Left renal pelvis (tissue), 4 donors: ENCODE measurements at places on chromosomes 2 and 18.

DNA sequence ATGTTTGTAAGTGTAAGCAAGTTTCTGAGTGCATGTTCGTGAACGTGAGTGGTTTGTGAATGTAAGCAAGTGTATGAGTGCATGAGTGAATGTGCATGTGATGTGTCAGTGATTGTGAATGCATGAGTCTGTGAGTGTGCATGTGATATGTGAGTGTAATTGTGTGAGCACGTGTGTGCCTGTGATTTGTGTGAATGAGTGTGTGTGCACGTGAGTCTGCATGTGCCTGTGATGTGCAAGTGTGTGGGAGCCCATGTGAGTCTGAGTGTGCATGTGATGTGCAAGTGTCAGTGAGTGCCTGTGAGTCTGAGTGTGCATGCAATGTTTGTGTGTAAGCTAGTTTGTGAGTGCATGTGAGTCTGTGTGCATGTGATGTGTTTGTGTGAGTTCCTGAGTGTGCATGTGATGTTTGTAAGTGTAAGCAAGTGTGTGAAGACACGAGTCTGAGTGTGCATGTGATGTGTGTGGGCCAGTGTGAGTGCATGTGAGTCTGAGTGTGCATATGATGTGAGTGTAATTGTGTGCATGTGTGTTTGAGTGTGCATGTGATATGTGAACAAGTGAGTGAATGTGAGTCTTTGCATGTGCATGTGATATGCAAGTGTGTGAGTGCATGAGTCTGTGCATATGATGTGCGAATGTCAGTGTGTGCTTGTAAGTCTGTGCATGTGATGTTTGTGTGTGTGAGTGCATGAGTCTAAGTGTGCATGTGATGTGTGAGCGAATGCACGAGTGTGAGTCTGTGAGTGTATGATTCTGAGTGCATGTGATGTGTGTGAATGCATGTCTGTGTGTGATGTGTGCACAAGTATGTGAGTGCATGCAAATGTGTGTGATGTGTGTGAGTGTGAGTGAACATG is 45.1 kb downstream of the COPS8 start:
- DNase-seq, result no peak

GRCh38 chr2:237685408-237685807 is 58.0 kb downstream of the LRRFIP1 start:
- no peak for DNase-seq

DNA sequence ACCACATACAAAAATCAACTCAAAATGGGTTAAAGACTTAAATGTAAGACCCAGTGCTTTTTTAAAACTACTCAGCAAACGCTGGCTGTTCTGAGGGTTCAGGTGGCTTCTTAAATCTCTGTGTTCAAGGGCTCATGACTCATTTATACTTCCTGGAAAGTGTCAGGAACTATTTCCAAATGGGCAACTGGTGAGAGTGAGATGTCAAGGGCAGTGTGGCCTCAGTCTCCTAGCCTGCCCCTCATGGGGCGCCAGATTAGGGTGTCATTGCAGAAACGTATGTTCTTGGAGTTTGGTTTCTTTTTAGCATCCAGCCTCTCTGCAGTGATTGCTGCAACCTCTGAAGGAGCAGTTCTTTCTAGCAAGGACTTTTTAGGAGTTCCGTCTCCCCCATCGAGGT is 485.4 kb downstream of the TNS1 start:
- DNase-seq, result no peak

DNA sequence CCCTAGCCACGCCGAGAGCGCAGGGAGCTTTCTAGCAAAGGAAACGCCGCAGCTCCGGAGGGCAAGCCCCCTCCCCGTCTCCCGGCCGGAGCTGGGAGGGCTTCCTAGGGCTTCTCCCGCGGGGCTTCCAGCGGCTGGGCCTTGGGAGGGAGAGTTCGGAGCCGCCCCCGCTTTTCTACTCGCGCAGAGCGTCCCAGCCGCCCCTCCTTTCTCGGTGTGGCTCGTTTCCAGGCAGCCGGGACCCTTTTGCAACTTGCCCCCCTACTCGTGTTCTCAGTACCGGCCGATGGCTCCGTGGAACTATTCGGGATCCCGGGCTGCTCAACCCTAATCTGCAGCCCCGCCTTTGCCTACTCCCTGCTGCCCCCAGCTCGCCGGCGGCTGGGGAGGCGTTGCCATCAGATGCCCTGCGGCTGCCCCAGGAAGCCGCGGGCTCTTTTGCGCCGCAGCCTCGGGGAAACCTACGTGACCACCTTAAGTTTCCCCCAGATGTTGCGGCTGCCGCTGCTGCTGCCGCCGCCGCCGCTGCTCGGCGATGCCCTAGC is 1.5 kb upstream of the NR4A2 start:
- no peak for DNase-seq

DNA sequence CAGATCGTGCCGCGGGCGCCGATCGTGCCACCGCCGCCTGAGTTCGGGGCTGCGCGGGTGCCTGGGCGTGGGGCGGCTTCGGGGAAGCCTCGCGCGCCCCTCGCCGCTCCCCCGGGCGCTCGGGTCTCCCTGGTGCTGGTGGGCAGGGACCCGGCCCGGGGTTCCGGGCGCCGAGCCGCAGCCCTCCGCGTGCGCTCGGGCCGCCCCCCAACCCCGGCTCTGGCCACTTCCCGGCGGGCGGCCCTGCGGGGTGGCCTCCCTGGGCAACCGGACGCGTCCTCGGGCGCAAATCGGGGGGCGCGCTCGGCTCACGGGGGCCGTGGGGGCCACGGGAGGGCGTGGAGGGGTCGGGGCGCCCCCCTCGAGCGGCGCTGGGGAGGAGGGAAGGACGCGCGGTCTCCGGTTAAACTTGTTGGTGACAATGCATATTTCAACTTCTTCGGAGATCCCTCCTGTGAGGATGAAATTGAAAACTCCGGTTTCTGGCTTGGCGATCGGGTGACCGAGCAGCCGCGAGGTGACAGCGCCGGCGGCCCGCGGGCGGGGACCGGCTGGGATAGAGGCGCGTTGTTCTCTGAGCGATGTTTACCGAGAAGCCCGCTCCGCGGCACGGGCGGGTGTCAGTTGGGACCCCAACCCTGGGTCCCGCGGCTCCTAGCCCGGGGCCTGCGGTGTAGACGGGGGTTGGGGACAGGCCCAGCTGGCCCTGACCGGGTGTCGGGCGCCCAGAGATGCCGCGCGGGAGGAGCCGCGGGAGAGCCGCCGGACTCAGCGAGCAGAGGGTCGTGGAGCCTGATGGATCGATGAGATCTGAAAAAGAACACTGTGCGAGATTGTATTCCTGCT is 676 bp downstream of the SH3BP4 start:
- no peak for DNase-seq

GRCh38 chr2:263774-264492 is at the start of gene SH3YL1:
Gene SH3YL1 (minus strand): TSS chr2:264032. CDS start chr2:263984, 48 bp downstream.
- no peak for DNase-seq

DNA sequence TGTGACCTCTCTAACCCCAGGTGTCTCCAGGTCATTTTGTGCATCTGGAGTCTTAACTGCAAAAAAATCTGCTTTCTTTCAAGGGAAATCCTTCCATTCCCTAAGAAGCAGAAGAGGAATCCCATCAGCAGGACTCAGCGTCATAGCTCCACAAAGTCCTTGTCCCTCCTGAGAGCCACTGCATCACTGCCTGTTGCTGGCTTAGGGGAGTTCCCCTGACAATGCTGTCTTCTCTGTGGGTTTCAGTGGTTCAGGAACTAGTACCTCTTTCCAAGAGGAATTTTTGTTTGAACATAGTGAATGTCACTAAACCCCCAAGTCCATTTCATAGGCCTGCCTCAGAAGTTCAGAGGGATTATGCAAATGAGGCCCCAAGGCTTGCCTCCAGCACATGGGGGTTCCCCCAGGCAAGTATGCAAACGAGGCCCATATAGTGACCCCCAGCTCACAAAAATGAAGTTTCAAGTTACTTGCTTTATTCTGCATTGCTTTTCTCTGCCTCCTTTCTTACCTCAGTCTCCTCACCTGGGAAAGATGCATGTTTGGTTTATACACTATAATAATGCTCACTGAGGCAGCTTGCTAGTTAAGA is 513.9 kb upstream of the MEX3C start:
- DNase-seq, result no peak

DNA sequence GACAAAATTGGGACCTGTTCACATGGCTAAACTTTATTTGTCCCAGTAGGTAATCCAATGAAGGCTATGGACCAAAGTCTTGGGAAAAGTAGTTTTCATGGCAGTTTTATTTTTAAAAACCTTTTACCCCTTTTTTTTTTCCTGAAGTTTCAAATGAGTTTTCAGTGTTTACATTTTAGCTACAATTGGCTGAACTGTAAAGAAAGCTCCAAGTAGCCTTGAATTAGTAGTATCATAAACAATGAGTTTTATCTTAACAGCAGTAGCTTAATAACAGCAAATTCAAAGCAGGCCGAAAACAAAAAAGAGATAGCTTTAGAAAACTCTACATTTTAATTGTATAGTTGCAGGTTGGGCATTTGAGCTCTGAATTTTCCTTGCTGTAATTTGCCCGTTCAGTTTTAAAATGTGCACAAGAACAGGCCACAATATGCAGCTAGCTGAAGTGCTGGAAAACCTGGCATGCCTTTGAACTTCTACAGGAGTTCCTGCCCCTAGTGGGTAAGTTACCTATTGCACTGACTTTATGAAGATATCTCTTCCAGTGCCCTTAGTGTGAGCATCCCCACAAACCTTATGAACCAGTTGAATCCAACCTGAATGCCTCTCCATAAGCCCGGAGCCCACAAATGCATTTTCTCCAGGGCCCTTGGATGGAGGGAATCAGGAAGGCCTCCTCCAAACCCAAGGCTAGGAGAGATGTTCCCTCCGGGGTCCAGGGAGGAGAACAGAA is 106.7 kb downstream of the XRCC5 start:
- DNase-seq, result no peak

- no peak for DNase-seq
Observed at GRCh38 chr2:99255491-99256318, at the start of gene LYG2. Gene LYG2 (minus strand): TSS chr2:99255666. CDS start chr2:99254260, 1,406 bp downstream.

DNA sequence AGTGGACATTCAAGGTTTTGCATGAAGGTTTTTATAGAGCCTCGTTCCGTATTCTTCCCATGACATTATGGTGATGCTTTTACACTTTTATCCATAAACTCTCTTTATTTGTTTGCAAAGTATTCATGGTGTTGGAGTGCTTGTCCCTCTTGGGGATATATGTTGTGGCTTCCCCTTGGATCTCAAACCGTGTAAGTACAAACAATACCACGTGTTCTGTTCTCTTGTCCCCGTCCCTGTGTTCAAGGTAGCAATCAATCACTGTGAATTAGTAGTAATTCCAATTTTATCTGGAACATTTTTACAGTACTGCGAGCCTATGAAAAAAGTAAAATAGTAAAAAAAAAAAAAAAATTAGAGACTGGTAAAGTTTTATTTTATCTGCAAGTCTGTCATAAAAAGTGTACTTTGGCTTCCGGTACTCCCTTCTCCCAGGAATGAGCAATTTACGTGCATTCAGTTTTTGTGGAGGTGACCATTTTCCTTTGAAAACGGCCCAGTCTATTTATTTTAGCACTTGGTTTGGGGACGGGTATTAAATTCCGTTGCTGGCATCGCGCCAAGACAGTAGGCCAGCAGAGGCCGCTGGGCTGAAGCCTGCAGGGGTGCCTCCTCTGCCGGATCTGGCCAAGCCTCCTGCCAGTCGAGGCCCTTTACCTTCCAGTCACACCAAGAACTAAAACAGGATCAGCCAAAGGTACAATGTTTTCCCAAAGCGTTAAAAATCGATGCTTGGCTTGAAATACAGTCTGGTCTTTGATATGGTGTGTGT is 175.7 kb downstream of the SOCS6 start:
- peak; percentile 64 for DNase-seq

- DNase-seq, result no peak
Observed at GRCh38 chr2:206814498-206814897, 49.1 kb downstream of the FASTKD2 start.

GRCh38 chr2:129178356-129178755 is 801.1 kb upstream of the RAB6C start:
- DNase-seq, result no peak

- DNase-seq, result no peak
Observed at GRCh38 chr2:160264308-160264707, 64.2 kb upstream of the ITGB6 start.

- DNase-seq, result no peak
Observed at GRCh38 chr2:224722250-224722649, 6.1 kb upstream of the CCDC195 start.

DNA sequence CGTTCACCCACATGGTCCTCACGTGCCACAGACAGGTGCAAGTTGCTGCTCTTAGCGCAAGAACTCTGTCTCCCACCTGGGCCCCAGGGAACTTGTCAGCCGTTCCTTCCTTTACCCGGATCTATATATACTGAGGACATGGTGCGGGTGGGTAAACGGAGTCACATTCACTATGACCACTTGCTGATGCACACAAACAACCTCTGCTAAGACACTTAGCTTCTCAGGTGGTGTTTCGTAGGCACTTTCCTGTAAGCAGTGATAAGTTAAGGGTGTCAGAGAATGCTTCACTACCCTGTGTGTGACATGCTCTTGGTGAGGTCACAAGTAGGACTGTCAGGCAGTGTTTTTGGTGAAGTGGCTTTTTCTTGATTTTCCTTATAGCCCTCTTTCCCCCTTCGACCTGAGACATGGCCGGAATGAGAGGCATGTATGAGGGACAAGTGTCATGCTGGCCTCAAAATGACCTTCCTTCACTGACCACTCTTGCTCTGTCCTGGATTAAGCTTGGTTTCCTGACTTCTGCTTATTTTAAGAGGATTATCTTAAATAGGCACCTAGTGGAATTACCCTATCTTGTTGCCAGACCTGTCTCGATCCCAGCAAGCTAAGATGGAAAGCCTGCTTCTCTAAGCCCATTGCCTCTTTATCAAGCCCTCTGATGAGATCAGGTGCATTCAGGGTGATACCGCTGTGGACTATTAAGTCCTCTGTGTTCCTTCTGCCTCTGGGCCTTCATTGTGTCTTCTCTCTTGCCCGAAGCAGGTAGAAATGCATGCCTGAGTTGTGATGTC is 97.1 kb upstream of the CELF4 start:
- no peak for DNase-seq

GRCh38 chr2:168712053-168712452 is 90.4 kb upstream of the NOSTRIN start:
- DNase-seq, result no peak
